ENCODE measurements at places on chromosomes 5 and 9. TPM values are rescaled to one million over a fixed set of nuclear protein-coding genes. Genes with fewer than 3 reads are reported as not detected.

Gene CER1
- not detected for polyA plus RNA-seq

- DNase-seq: no peak
These were observed 87.6 kb downstream of the FBXO38 start for GRCh38 chr5:148471379-148471778.

- DNase-seq: no peak
These were observed 31.3 kb upstream of the LARP1 start for GRCh38 chr5:154723740-154724505.

DNA sequence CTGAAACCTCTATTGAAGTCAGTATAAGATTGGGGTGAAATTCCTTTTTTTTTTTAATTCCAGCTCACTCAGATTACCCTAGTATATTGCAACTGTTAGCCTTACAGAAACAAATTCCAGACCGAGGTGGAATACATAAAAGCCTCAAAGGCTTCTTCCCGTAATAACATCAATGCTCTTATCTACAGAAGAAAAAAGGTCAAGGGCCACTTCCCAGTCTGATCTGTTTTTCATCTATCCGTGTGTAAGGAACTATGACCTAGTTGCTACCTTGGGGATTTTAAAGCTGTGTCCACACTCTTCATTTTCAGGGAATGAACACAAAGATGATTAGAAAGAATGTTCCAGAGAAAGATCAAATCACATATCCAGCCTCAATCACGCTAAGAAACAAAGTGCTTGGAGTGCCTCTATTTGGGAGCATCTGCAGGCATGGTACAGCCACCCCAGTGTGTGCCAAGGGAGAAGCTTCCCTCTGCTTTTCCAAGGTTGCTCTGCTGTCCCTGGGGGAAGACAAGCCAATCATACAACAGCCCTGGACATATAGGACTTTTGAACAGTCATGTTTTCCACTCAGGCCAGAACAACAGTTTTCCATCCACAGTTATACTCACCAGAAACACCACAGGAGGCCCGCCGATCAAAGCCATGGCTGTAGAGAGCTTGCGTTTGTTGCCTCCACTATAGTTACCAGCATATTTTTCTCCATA lies 23.5 kb downstream of the NIPSNAP3B start:
- no peak for DNase-seq

DNA sequence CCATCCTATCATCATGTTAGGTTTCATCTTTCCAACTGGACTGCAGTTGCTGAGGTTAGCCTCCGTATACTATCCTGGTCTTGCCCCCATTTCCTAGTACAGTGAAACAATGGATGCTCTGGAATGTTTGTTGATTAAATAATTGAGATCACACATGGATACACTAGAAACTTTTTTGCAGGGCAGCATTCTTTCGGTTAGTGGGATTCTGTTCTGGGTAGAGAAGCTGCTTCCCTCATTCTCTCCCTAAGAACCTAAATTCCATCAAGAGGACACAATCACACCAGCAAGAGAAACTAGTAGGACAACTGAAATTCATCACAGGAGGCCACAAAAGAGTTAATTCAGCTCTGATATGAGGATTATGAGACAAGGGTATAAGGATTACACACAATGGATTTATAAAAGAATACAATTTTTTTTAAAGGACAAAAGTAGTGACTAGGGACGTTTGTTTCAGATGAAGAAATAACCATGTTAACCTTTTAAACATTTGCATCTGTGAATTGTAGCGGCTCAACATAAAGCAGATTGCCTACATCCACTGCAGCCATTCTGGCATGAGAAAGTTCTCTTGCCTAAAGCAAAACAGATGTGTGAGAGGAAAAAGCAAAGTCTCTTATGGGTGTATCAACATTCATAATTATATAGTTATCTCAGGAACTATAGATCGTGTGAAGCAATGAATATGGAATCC lies 162.7 kb upstream of the LHFPL2 start:
- no peak for DNase-seq

Gene MSMP
- not detected for polyA plus RNA-seq

- no peak for DNase-seq
These were observed 308.5 kb downstream of the ADGRV1 start for GRCh38 chr5:90866915-90867731.

DNA sequence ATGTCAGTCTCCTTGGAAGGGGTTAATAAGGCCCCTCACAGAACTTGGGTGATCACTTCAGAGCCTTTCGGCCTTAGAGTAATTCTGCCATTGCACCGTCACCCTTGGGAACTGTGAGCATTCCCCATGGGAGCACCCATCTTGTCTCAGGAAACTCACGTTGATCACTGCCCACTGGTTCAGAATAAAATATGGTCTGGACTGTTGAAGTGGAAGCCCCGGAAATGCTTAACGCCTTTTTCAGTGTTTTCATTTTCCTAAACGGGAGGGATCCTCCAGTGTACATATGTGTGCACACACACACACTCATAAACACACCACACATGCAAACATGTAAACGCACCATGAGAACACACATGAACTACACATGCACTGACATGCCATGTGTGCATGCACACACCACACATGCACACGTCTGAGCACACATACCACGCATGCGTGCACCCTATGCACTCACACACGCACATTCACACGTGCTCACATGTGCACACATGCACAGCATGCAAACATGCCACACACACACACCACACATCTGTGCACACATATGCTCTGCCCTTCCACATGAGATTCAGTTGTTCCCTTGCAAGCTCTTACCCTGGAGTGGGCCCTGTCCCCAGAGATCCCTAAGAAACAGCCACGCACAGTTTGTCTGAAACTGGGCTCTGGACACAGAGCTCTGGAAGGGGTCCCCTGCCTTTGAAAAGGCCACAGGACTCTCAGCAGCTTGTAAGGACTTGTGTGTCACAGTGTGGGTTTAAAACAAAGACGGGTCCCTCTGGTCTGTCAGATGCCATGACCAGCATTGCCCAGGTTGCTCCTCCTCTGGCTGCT lies 17.0 kb downstream of the MRPL36 start:
- DNase-seq: no peak

Gene EQTN
- polyA plus RNA-seq: 0.30 TPM

Gene KCNIP1
- 1.3 TPM for polyA plus RNA-seq

GRCh38 chr9:91379426-91379825 lies 17.7 kb upstream of the AUH start:
- DNase-seq: no peak

DNA sequence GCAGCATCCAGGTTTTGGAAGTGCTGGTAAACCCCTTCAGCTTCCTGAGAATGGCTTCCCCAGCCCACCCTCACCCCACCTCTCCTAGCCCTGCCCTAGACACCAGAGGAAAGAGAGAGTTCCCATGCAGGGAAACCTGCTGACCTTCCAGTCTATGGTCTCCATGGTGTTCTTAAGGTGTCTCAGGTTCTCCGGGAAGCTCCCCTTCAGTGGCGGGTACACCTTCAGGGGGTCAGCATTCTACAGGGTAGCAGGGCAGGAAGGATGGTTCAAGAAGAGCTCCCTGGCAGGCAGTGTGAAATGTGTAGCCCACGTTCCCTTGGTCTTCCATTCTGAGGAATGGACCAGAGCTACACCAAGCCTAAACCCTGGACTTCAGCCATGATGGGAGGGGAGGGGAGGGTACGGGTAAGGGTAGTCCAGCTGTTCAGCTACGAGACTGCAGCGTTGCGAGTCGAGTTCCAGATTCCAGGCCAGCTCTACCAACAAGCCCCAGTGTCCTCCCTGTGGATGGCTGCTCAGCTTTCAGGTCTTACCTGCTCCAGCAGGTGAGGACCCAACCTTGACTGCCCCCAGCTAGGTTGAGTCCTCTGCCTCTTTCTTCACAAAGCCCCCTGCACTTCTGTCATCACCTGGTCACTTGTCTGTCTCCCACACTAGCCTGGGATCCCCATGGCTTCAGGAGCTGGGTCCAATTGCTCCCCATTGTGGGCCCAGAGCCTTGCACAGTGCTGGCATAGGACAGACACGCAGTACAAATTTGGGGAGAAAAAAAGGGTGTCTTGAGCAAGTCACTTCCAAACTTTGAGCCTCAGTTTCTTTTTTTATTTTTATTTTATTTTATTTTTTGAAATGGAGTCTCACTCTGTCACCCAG lies 7.5 kb downstream of the CD74 start:
- no peak for DNase-seq

GRCh38 chr5:167793700-167794099 lies 497.7 kb upstream of the WWC1 start:
- no peak for DNase-seq

- no peak for DNase-seq
These were observed 271.0 kb downstream of the TMEM161B start for GRCh38 chr5:87997662-87998061.

GRCh38 chr9:77819657-77820056 lies 171.5 kb upstream of the GNA14 start:
- no peak for DNase-seq

Measured in pancreas (tissue), 10 donors.